ENCODE measurements at places on chromosomes 1 and 21.

GRCh38 chr1:10680487-10680886, 116.0 kb downstream of the CASZ1 start:
- DNase-seq = no peak
- no peak overlapping the region for H3K4me3 ChIP-seq
- H3K27me3 ChIP-seq = no peaks in the 10 kb centered on the region

DNA sequence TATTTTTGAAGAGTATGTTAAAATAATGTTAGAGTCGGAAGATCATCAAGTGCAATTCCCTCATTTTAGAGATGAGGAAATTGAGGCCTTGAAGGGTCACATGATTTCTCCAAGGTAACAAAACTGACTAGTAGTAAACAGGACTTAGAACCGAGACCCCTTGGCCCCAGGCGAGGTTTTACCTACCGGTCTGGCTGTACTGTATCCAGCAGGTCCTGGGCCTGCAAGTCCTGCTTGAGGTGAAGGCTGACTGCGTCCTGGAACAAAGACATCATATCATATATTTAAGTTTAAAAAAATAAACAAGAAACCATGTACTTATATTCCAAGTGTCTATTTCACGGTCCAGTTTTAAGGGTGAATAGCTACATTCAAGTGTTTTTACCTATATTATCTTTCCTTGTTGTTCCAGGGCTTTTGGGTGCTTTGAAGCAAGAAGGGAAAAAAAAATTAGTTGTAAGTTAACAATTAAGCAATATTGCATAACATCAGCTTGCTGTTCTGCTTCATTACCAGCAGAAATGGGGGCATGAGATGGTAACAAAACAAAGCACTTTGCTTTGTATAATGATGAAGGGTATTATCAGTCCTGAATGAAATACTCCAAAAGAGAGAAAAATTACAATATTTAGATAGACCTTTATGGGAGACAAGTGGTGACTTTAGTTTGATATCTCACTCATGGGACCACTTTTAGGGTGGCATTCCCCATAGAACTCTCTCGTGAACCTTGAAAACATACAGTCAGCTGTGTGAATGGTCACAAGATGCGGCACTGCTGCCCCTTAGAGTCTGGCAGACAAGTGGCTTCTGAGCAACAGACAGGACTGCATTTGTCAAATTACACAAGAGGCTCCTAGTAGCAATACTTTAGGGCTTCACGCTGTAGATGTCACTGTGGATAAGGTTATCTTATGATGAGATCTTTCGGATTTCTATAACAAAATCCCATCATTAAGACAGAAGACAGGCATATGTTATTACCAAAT, 29.8 kb upstream of the CFAP298 start:
- H3K27ac ChIP-seq = no peak overlapping the region
- no peaks in the 10 kb centered on the region for H3K27me3 ChIP-seq
- no peak overlapping the region for H3K4me3 ChIP-seq
- H3K4me1 ChIP-seq = peaks cover 3% of the 10 kb centered on the region
- H3K36me3 ChIP-seq = peaks cover 28% of the 10 kb centered on the region

- no peaks in the 10 kb centered on the region for H3K27me3 ChIP-seq
- no peaks in the 10 kb centered on the region for H3K4me1 ChIP-seq
- H3K27ac ChIP-seq = no peak overlapping the region
- no peaks in the 10 kb centered on the region for H3K36me3 ChIP-seq
- H3K4me3 ChIP-seq = no peak overlapping the region
Measured at GRCh38 chr1:170290991-170291390, 145.2 kb downstream of the NTMT2 start.

GRCh38 chr1:93578433-93578830, 103.2 kb downstream of the BCAR3 start:
- no peak overlapping the region for H3K27ac ChIP-seq
- H3K4me3 ChIP-seq = no peak overlapping the region
- H3K27me3 ChIP-seq = no peaks in the 10 kb centered on the region

DNA sequence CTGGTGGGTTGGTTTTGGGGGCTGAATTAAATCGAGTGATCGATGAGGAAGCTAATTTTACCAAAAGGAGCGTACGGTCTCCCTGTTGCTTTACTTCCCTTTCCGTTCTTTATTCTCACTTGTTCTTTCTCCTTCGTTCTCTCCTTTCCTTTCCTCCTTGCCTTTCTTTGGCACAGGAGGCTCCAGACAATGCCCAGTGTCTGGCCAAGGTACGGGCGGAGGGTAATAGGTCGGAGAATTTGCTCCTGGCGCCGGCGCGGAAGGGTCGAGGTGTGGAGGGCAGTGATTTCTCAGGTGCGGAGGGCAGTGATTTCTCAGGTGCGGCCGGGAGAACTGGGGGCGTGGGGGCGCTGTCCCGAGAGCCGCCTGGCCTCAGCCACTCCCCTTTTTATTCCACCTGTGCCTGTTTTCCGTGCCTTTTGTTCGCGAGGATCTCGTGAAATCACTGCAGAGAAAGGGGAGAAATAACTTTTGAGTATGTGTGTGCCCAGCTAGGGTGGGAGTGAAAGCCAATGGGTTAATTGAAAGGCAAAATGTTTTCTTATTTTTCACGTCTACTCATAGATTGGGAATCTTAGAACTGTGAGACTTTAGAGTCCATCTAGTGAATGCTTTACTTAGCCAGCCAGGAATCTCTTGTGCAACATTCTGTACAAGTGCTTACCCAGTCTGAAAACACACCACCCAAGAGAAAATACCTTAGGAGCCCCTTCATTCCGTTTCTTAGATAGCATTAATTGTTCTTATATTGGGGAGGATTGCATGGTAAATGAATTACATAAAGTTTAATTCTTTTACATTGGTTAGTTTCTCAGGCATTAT, 1.3 kb downstream of the FNBP1L start:
- H3K27ac ChIP-seq = no peak overlapping the region

DNA sequence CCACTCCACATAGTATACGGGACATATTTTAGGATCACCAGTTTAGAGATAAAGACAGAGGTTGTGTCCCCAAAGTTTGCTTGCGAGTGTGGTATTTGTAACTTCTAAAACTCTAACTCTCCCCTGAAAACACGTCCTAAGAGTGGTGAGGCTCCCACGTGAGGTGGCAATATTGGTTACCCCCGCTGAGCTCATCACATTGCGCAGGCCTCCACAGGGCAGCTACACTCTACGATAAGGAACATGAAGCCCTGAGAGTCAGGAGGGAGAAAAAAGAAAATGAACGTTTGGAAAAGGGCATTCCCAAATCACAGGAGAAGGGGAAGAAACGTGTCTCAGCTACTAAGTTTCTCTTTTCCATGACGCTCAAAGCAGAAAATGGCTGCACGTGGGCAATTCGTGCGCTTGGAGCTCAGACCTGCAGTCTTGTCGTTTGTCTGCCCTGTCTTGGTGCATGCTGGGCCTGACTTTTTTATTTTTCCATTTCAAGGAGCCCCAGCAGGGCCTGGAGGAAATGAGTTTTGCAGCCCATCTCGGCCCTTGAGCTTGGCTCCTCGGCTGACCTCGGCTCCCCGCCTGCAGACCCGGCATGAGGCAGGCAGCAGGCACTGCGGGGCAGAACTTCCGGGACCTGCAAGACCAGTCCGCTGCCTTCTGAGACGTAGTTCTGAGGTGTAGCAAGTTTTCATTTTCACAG, 25.7 kb downstream of the ERG start:
- H3K4me1 ChIP-seq = peaks cover 3% of the 10 kb centered on the region
- no peaks in the 10 kb centered on the region for H3K36me3 ChIP-seq
- H3K4me3 ChIP-seq = no peak overlapping the region
- no peak for DNase-seq

- peaks cover 23% of the 10 kb centered on the region for H3K4me1 ChIP-seq
- H3K27me3 ChIP-seq = no peaks in the 10 kb centered on the region
- H3K36me3 ChIP-seq = peaks cover 1% of the 10 kb centered on the region
- no peak for DNase-seq
Measured at GRCh38 chr21:45129189-45129923, 55.0 kb downstream of the ADARB1 start.

GRCh38 chr1:171438441-171438840, 46.9 kb upstream of the PRRC2C start:
- H3K27ac ChIP-seq = no peak overlapping the region
- H3K4me3 ChIP-seq = no peak overlapping the region
- no peaks in the 10 kb centered on the region for H3K36me3 ChIP-seq

DNA sequence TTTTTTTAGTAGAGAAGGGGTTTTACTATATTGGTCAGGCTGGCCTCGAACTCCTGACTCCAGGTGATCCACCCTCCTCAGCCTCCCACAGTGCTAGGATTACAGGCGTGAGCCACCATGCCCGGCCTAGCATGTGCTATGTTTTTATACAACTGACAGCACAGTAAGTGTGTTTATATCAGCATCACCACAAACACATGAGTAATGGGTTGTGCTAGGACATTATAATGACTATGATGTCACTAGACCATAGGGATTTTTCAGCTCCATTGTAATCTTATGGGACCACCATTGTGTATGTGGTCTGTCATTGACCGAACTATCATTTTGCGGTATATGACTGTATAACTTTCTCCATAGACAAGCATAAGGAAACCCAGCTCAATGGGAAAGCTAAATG, 6.3 kb downstream of the LEFTY2 start:
- no peaks in the 10 kb centered on the region for H3K36me3 ChIP-seq
- H3K4me1 ChIP-seq = no peaks in the 10 kb centered on the region
- H3K27ac ChIP-seq = no peak overlapping the region

- peak overlapping the region; percentile 97 for H3K4me3 ChIP-seq
- no peaks in the 10 kb centered on the region for H3K27me3 ChIP-seq
- peak overlapping the region; percentile 98 for H3K27ac ChIP-seq
- H3K4me1 ChIP-seq = peaks cover 49% of the 10 kb centered on the region
Measured at GRCh38 chr1:150366416-150367296, 2.7 kb downstream of the RPRD2 start.

GRCh38 chr1:201262963-201263608, 20.2 kb upstream of the PKP1 start:
- peaks cover 2% of the 10 kb centered on the region for H3K4me1 ChIP-seq
- H3K27me3 ChIP-seq = peaks cover 25% of the 10 kb centered on the region
- no peaks in the 10 kb centered on the region for H3K36me3 ChIP-seq
- no peak for DNase-seq
- H3K27ac ChIP-seq = no peak overlapping the region

DNA sequence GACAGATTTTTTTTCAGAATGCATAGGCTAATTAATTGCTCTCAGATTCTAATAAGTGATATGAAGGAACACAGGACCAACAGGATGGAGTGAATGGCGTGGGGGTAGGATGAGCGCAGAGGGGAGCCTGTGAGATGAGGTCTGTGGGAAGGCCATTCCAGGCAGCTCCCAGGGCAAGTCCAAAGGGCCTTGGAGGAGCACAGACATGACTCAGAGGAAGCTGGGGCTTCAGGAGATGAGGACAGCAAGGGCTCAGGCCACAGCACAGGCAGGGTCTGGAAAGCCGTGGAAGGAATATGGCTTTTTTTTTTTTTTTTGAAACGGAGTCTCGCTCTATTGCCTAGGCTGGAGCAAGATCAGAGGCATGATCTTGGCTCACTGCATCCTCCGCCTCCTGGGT, 35.1 kb downstream of the FMN2 start:
- H3K36me3 ChIP-seq = no peaks in the 10 kb centered on the region
- DNase-seq = no peak
- H3K4me3 ChIP-seq = no peak overlapping the region
- no peaks in the 10 kb centered on the region for H3K4me1 ChIP-seq

DNA sequence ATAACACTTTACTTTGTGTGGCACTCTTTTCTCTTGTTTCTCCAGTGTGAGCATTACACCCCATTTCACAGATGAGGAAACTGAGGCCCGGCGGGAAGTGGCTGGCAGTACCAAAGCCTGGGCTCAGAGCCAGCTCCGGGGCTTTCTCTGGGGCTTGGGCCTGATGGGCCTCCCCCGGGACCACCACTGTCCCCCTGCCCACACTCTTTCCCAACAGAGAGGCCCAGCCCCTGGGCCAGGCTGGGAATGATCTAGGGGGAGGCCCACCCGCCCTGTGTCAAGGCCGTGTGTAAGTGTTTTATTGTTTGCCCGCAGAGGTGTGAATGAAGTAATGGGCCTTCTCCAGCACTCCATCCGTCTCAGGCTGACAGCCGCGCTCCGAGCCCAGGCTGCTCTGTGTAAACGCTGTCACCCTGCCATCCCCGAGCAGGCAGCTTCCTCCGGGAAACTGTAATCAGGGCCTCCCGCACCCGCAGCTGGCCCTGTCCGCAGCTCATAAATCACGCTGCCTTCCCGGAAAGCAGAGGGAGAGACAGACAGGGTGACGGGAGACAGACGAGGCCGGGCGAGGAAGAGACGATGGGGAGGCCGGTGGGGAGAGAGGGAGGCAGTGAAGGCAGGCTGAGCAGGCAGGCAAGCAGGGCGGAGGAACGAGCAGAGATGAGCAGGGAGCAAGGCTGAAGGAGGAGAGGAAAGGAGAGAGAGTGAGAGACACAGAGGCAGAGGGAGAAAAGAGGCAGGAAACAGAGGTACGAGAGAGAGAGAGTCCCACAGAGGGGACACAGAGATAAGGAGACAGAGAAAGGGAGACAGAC, 109.7 kb upstream of the ZBTB40 start:
- H3K27ac ChIP-seq = peak overlapping the region; percentile 48
- DNase-seq = no peak
- H3K4me1 ChIP-seq = no peaks in the 10 kb centered on the region
- no peaks in the 10 kb centered on the region for H3K36me3 ChIP-seq

- no peaks in the 10 kb centered on the region for H3K27me3 ChIP-seq
- peaks cover 89% of the 10 kb centered on the region for H3K4me1 ChIP-seq
- H3K27ac ChIP-seq = peak overlapping the region; percentile 90
- H3K4me3 ChIP-seq = peak overlapping the region; percentile 1
- peaks cover 54% of the 10 kb centered on the region for H3K36me3 ChIP-seq
Measured at GRCh38 chr1:40394491-40395172, 21.1 kb downstream of the SMAP2 start.

- H3K4me1 ChIP-seq = no peaks in the 10 kb centered on the region
- no peak overlapping the region for H3K4me3 ChIP-seq
- H3K27ac ChIP-seq = no peak overlapping the region
- DNase-seq = no peak
Measured at GRCh38 chr1:117710710-117711109, 104.9 kb downstream of the TENT5C start.

Measured in activated CD4-positive, alpha-beta T cell treated with anti-CD3 and anti-CD28 coated beads, Interleukin-2, amount 10 ng/mL, durations not matched to agents 7 days and 5 days (primary cell).